Heart right ventricle (tissue), 16 donors: ENCODE measurements at places on chromosomes 2 and 18.

GRCh38 chr18:74256190-74256589 lies 35.6 kb downstream of the CYB5A start:
- peak overlapping the region; percentile 57 for H3K27ac ChIP-seq
- no peaks in the 10 kb centered on the region for H3K36me3 ChIP-seq
- H3K27me3 ChIP-seq, result no peaks in the 10 kb centered on the region
- H3K4me3 ChIP-seq, result no peak overlapping the region
- peaks cover 3% of the 10 kb centered on the region for H3K4me1 ChIP-seq

DNA sequence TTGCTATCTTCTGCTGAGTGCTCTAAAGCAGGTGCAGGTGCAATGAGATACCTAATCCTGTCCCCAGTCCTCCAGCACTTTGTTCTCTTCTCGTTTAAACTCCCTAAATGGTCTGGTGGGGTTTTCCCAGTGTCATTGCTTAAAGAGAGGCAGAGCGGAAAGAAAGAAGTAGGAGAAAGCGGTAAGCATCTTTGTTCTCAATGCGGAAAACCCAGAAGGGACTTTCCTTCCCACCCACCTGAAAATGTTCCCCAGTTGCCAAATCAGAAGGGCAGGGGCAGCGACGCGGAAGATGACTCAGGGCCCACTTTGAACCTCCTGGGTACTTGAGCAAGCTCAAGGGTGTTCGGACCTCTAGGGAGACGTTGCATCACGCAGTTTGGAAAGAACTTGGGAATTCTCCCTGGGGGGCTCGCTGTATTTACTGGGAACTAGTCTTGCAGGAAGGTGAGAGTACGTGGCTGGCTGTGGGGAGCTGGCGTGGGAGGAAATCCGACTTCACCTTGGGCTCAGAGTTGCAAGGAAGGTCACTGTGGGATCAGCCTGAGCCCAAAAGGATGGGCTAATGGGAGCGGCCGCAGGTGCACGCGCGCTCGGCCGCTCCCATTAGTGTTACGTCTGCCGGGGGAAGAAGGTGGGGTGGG lies 589 bp upstream of the SGPP2 start:
- peaks cover 44% of the 10 kb centered on the region for H3K27me3 ChIP-seq
- no peaks in the 10 kb centered on the region for H3K4me1 ChIP-seq
- peak overlapping the region; percentile 10 for H3K4me3 ChIP-seq
- H3K27ac ChIP-seq, result no peak overlapping the region
- no peaks in the 10 kb centered on the region for H3K36me3 ChIP-seq
- DNase-seq, result no peak

GRCh38 chr18:32438173-32438572 lies 32.5 kb downstream of the GAREM1 start:
- no peaks in the 10 kb centered on the region for H3K27me3 ChIP-seq
- peaks cover 2% of the 10 kb centered on the region for H3K4me1 ChIP-seq
- peak; percentile 65 for DNase-seq

DNA sequence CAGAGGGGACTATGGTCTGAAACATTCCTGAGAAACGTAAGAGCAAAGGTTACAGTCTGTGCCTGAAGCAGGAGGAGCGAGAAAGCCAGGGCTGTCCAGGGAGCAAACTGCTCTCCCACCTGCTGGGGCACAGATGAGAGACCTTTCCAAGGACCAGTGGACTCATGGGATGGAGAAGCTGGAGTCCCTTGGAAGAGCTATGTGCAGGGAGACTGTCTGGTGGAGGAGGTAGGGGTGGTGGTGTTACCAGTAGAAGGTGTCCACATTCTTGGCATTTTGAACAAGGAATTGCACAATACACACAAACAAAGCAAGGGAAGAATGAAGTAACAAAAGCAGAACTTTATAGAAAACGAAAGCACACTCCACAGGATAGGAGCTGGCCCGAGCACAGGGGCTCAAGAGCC lies 97.9 kb upstream of the CYRIA start:
- no peak overlapping the region for H3K27ac ChIP-seq
- H3K36me3 ChIP-seq, result no peaks in the 10 kb centered on the region
- no peaks in the 10 kb centered on the region for H3K4me1 ChIP-seq
- H3K4me3 ChIP-seq, result no peak overlapping the region

- no peak overlapping the region for H3K27ac ChIP-seq
- no peak for DNase-seq
- no peak overlapping the region for H3K4me3 ChIP-seq
These were observed 22.6 kb downstream of the CIB4 start for GRCh38 chr2:26618611-26619010.

- H3K4me1 ChIP-seq, result peaks cover 51% of the 10 kb centered on the region
- no peaks in the 10 kb centered on the region for H3K27me3 ChIP-seq
- no peaks in the 10 kb centered on the region for H3K36me3 ChIP-seq
- H3K4me3 ChIP-seq, result no peak overlapping the region
These were observed 140.7 kb downstream of the WDSUB1 start for GRCh38 chr2:159145745-159146354.

DNA sequence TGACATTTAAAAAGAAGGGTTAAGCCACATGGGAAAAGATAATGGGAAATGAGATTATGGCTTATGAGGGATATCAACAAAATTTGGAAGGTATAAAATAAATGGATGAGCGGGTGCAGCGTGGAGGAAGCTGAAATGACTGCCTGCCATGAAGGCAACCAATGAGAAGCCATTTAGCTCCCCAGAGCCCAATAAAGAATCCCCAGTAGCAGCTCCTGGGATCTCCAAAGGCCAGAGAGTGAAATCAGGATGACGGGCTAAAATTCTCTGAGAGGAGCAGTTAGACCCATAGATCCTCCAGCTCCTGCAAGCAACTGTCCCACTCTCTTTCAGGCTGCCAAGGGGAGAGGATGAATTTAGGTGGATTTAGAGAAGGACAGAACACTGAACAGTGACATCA lies 12.9 kb upstream of the MAPRE3 start:
- no peak for DNase-seq
- H3K27me3 ChIP-seq, result peaks cover 64% of the 10 kb centered on the region

DNA sequence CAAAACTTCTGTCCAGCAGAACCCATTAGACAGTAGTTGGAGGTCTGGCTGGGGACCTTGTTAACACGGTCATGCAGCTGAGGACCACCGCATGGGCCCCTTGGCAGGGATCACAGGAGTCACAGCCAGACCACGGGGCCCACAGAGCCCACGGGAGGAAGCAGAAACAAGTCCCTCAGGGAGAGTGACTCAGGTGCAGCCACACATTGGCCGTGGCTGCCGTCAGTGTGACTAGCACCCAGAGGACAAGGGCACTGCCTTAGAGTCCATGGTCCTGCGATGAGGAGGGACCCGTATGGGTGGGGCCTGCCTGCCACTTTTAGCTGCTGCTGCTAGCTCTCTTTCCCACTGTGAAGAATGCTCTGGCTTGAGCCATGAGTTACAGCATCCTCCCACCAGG lies 5.9 kb upstream of the RFX8 start:
- H3K27ac ChIP-seq, result no peak overlapping the region
- no peaks in the 10 kb centered on the region for H3K4me1 ChIP-seq
- no peaks in the 10 kb centered on the region for H3K36me3 ChIP-seq
- no peaks in the 10 kb centered on the region for H3K27me3 ChIP-seq
- no peak for DNase-seq
- no peak overlapping the region for H3K4me3 ChIP-seq

DNA sequence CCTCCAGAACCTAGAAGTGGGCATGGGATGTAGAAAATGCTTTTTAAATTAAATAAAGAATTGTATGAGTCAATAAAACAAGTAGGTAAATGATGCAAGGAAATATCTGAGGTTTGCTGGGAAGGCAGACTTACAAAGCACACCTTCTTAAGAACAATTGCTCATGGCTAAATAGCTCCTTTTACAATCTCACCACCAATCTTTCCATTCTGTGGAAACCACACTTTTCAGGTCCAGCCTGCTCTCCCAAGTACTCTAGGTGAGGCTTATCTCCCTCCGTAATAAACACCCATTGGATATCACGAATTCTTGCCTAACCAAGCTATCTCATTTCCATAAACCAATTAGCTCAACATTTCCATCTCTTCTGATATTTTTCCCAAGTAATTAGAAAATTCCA lies 91.5 kb upstream of the SLC8A1 start:
- no peak overlapping the region for H3K4me3 ChIP-seq
- DNase-seq, result no peak
- no peaks in the 10 kb centered on the region for H3K36me3 ChIP-seq
- no peaks in the 10 kb centered on the region for H3K27me3 ChIP-seq
- H3K27ac ChIP-seq, result no peak overlapping the region

DNA sequence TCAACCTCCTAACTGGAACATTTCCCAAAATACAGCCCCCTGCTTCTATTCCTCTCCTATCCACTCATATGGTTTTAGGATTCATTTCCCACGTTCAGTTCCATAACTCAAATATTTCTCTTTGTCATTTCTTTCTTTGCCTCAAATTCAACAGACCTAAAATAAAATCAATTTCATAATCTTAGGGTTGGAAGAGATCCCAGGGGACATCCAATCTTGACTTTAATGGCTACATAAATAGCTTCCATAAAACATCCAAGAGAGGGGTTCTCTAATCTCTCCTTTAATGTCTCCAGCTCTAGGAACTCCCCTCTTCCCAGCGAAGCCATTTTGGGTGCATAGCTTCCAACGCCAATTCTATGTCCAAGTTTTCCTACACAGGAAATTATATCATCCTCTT lies 33.8 kb downstream of the RBKS start:
- H3K27me3 ChIP-seq, result no peaks in the 10 kb centered on the region
- no peaks in the 10 kb centered on the region for H3K4me1 ChIP-seq
- no peak for DNase-seq
- no peak overlapping the region for H3K4me3 ChIP-seq

GRCh38 chr2:145811276-145812164 lies 1291.6 kb upstream of the ZEB2 start:
- H3K4me3 ChIP-seq, result no peak overlapping the region
- H3K4me1 ChIP-seq, result no peaks in the 10 kb centered on the region
- no peak for DNase-seq
- no peaks in the 10 kb centered on the region for H3K27me3 ChIP-seq
- no peaks in the 10 kb centered on the region for H3K36me3 ChIP-seq

DNA sequence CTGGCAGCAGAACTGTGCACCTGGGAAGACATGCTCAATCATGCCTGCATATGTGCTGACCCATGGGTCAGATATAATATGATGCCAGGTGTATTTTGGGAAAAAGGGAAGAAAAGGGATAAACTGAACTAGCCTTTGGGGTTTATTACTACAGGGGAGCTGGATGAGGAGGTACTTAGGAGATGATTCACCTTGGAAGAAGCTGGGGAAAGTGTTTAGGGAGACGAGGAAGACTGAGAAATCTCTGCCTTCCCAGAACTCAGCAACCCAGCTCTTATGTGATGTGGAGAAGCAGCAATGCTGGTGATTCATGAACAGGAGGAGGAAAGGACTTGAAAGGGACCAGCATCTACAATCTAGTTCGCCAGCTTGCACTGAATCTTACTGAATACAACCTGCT lies 110.2 kb downstream of the BARD1 start:
- H3K27ac ChIP-seq, result no peak overlapping the region
- H3K4me3 ChIP-seq, result no peak overlapping the region
- H3K4me1 ChIP-seq, result no peaks in the 10 kb centered on the region
- no peaks in the 10 kb centered on the region for H3K36me3 ChIP-seq
- no peaks in the 10 kb centered on the region for H3K27me3 ChIP-seq

DNA sequence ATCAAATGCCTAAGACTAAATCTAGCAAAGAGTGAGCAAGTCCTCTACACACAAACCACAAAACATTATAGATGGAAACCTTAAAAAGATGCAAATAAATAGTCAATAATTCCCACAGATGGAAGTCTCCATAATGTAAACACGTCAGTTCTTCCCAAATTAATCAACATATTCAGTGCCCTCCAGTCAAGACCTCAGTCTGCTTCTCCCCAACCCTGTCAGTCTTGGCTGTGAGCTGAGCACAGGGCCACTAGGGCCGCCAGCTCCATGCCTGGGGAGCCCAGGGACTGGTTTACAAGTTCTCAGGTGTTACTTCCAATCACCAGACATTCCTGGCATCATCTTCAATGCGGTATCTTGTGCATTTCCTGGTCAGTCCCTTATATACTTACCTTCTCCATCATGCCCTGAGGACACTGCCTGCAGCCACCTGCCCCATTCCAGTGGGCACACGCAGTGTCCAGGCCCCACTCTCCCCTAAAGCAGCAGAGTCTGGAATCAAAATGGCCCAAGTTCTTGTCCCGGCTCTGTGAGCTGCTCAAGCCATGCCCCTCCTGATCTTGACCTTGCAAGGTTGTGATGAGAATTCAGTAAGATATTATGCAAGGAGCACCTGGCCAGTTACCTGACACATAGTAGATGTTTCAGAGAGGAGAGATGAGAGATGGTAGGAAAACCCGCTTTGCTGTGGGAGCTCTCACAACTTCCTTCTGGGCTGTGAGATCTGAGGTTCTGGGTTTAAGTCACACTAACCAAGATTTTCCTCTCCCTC lies 207.9 kb upstream of the RAB6C start:
- H3K4me3 ChIP-seq, result no peak overlapping the region
- DNase-seq, result no peak
- H3K36me3 ChIP-seq, result no peaks in the 10 kb centered on the region
- H3K27me3 ChIP-seq, result peaks cover 9% of the 10 kb centered on the region
- H3K4me1 ChIP-seq, result no peaks in the 10 kb centered on the region

GRCh38 chr2:119490106-119490505 lies 34.2 kb downstream of the SCTR start:
- H3K27ac ChIP-seq, result peak overlapping the region; percentile 86
- H3K27me3 ChIP-seq, result peaks cover 6% of the 10 kb centered on the region
- peaks cover 56% of the 10 kb centered on the region for H3K4me1 ChIP-seq
- no peak for DNase-seq
- no peak overlapping the region for H3K4me3 ChIP-seq

GRCh38 chr2:200129721-200130462 lies 174.5 kb downstream of the MAIP1 start:
- no peaks in the 10 kb centered on the region for H3K27me3 ChIP-seq
- no peaks in the 10 kb centered on the region for H3K4me1 ChIP-seq
- no peak overlapping the region for H3K27ac ChIP-seq
- H3K4me3 ChIP-seq, result no peak overlapping the region

- H3K27ac ChIP-seq, result no peak overlapping the region
- no peak for DNase-seq
- H3K36me3 ChIP-seq, result no peaks in the 10 kb centered on the region
- no peaks in the 10 kb centered on the region for H3K27me3 ChIP-seq
- H3K4me1 ChIP-seq, result peaks cover 32% of the 10 kb centered on the region
- no peak overlapping the region for H3K4me3 ChIP-seq
These were observed 21.9 kb downstream of the NRP2 start for GRCh38 chr2:205704127-205704741.

GRCh38 chr18:31098878-31099277 lies 3.3 kb downstream of the DSC2 start:
- no peaks in the 10 kb centered on the region for H3K27me3 ChIP-seq
- DNase-seq, result no peak
- no peaks in the 10 kb centered on the region for H3K36me3 ChIP-seq
- H3K4me1 ChIP-seq, result no peaks in the 10 kb centered on the region
- no peak overlapping the region for H3K27ac ChIP-seq
- H3K4me3 ChIP-seq, result no peak overlapping the region
